ENCODE measurements at places on chromosomes 6 and 20.

GRCh38 chr6:28488916-28489365, 26.7 kb downstream of the GPX6 start:
- DNase-seq, result no peak

GRCh38 chr6:148598724-148599123, 148.1 kb upstream of the UST start:
- DNase-seq, result no peak

GRCh38 chr6:136429264-136430065, 120.8 kb downstream of the MAP7 start:
- no peak for DNase-seq

DNA sequence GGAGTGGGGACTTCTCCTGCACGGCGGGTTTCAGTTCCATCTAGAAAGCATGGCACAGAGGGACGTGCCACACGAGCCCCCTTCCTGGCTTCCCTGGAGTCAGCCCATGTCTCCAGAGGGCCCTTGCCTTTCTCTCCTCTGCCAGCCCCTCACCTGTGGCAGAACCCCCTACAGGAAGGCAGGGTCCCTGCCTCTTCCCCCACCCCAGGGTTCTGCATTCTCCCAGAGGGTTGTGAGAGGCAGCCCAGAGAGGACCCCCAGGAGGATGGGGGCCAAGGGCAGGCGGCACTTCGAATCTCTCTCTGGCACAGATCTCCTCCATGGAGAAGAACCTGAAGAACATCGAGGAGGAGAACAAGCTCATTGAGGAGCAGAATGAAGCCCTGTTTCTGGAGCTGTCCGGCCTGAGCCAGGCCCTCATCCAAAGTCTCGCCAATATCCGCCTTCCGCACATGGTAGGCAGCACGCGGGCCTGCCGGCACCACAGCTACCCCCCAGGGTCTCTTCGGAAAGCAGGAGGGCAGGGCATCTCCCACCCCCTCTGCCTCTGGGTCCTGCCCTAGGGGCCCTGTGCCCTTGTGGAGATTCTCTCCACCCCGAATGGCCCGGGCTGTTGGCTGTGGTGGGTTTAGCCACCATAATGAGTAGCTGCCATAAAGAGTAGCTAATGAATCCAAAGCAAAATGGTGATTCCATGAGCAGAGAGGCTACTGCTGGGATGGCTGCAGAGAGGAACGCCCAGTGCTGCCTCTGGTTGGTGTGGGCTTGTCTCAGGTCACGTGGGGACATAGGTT, 15.9 kb upstream of the PCMTD2 start:
- no peak for DNase-seq

GRCh38 chr20:41432746-41433145, 66.1 kb upstream of the EMILIN3 start:
- DNase-seq, result no peak
